Lung microvascular endothelial cell (primary cell): ENCODE measurements at places on chromosomes 3 and 15.

GRCh38 chr3:69642606-69643005 is 96.7 kb upstream of the MITF start:
- no peak for DNase-seq

- no peak for DNase-seq
Observed at GRCh38 chr3:186327912-186328487, 34.0 kb downstream of the DGKG start.

- DNase-seq: no peak
Observed at GRCh38 chr15:31502541-31503229, 176.1 kb downstream of the KLF13 start.

GRCh38 chr3:183252118-183252782 is 803 bp upstream of the B3GNT5 start:
- no peak for DNase-seq

DNA sequence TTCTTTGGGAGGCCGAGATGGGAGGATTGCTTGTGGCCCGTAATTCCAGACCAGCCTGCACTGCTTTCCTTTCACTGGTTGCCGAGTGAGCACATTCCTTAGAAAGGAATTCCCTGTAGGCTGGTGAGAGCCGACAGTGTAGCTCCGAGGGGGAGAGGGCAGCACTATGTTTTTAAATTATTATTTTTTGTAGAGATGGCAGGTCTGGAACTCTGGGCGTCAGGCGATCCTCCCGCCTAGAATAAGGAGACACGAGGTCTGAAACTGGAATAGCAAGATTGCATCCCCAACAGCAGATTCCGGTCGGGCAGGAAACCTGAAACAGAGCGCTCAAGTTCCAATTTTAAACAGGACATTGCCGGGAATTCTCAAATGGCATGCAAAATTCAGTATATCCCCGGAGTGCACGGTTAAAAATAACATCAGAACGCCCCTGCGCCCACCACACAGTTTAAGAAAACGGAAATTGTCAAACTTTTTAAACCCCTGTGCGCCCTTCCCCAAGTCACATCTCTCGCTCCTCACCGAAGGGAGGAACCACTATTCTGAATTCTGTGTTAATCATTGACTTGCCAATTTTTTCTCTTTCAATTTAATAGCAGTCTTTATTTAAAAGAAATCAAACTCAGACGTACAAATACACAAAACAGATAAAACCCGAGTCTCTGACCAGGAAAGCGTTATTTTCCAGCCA is 643 bp upstream of the RNU5B-1 start:
- peak; percentile 46 for DNase-seq

DNA sequence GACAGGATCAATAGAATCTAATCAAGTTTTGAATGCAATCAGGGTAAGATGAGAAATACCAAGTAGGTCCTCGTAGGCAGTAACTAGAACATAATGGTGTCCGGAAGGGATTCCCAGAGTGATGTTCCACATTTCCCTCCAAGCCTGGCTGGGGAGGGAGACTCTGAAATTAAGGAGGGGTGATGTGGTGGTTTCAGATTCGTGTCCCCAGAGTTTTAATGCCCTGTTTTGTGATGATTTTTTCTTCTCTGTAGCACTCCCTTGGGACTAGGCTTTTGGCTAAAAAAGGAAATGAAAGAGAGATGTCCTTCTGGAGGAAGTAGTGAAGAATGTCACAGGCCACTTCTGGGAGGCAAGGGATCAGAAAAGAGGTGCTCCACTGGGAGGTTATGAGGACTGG is 108.3 kb upstream of the CACNA2D3 start:
- DNase-seq: no peak

DNA sequence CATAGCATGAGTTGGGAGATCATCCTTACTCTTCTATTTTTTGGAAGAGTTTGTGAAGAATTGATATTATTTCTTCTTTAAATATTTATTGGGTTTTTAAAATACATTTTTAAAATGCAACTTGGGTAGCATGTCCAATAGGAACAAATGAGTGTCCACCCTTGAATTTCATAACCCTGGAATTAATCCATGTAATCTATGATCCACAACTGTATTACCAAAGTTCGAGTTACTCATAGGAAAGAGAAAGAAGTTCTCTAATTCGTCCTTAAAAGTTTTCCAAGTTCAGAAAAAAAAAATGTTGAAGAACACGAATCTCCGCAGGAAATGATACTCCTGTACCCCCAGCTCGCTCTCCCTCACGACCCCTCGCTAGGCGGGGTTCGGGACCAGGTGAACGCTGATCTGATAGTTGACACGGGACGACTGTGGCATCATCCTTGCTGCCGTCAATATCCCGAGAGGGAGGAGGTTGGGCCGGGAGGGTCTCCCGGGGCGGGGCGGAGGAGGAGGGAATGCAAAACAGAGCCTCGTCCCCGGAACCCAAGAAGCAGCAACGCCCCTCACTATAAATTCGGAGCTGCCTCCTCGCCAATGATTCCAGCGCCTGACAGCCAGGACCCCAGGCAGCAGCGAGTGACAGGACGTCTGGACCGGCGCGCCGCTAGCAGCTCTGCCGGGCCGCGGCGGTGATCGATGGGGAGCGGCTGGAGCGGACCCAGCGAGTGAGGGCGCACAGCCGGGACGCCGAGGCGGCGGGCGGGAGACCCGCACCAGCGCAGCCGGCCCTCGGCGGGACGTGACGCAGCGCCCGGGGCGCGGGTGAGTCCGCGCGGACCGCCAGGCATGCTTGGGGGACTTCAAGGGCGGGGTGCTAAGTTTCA is at the start of gene AGTR1:
AGTR1 (plus strand) TSS at position 598 of the 884 bp plus-strand sequence. CDS start 43,133 bp downstream, outside the sequence.
- DNase-seq: no peak
